ENCODE measurements at places on chromosomes 1 and 21. TPM values are rescaled to one million over a fixed set of nuclear protein-coding genes. Genes with fewer than 3 reads are reported as not detected.

GRCh38 chr1:182662121-182662890 is 22.1 kb downstream of the RGS8 start:
- DNase-seq = no peak

DNA sequence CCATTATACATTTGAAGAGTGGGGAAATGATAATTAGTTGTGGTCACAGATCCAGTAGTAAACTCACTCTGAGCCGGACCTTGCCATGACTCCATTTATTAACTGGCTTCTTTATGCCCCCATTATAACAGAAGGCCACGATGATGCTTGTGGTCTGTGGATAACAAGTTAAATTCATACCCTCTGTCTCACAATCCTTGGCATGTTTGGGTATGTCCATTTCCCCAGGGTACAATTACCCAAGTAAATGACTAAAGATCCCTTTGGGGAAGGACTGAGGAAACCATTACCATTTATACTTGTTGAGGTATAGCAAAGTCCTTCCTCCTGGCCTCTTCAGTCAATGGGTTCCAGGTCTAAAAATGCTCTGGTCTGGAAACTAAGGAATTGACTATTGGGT is 7.3 kb upstream of the USP1 start:
- DNase-seq = no peak

DNA sequence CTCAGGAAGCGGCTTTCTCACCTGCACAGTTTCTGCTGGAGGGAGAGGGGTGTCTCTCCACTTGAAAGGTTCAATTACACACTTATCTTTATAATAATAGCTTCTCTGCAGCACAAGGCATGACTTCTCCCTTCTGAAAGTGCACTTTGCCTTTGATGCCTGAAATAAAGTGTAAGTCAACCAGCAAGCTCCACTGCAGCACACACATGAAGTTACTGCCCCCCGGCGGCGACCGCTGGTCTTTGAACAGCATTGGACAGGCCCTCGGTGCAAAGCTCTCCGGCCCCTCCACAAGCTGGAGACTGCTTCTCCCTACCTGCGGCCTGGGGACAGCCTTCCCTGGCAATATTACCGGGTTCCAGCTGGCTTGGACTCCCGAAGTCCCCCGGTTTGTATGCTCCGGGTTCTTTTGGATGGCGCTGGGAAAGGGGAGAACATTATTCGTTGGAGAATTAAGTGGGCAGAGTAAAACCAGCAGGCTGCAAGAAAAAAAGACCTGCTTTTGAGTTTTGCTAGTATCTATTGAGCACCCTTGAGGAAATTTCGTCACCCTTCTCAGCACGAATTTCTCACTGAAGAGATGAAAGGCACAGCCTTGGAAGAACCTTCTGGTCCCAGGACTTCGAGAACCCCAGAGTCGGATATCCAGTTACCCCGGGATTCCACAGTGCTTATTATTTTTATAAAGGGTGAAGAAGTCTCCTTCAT is 11.8 kb downstream of the RCAN1 start:
- peak; percentile 50 for DNase-seq

DNA sequence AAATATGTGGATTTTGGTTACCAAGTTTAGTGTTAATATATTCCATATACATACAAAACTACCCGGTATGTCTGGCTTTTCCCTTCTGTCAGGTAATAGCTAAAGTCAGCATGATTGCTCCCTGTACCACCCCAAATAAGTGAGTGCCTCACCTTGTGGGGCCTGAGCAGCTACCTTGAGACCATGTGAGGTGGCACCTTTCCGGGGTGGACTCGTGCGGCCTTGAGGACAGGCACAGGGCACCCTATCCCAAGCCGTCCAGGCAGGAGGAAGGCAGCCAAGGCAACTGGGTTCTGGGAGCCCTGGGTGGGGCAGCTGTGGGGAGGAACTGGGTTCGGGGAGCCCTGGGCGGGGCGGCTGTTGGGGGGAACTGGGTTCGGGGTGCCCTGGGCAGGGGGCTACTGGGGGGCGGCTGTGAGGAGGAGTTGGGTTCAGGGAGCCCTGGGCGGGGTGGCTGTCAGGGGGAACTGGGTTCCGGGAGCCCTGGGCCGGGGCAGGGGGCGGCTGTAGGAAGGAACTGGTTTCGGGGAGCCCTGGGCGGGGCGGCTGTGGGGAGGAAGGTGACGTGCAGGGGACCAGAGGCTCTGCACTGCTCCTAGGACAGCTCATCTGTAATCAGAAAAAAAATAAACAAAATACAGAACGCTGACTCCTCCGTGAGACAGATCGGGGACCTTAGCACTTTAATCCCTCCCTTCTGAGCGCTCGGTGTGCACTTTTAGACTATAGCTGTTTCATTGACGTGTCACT is 63.3 kb downstream of the POFUT2 start:
- no peak for DNase-seq

Gene GBP7
- total RNA-seq = not detected

DNA sequence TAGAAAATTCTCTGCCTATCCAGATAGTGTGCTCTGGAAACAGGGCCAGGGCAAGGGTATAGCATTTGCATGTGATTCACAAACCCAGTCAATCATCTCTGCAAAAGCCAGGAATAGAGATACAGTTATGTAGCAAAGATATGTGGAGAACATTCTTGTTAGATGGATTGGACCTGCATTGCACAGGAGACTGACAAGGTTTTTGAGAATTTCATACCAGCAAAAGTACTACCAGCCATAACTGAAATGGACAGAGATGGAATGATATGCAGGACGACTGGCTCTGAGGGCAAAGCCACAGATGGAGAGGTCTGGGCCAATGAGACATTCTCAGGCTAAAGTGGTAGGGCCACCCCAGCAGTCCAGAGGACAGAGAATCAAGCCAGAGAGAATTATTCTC is 24.7 kb downstream of the SCMH1 start:
- DNase-seq = no peak

- peak; percentile 93 for DNase-seq
Observed at GRCh38 chr1:233613252-233614172, at the start of gene KCNK1. Gene KCNK1, plus strand, starts transcription at chr1:233614106. Its CDS starts 66 bp downstream, at chr1:233614172.

DNA sequence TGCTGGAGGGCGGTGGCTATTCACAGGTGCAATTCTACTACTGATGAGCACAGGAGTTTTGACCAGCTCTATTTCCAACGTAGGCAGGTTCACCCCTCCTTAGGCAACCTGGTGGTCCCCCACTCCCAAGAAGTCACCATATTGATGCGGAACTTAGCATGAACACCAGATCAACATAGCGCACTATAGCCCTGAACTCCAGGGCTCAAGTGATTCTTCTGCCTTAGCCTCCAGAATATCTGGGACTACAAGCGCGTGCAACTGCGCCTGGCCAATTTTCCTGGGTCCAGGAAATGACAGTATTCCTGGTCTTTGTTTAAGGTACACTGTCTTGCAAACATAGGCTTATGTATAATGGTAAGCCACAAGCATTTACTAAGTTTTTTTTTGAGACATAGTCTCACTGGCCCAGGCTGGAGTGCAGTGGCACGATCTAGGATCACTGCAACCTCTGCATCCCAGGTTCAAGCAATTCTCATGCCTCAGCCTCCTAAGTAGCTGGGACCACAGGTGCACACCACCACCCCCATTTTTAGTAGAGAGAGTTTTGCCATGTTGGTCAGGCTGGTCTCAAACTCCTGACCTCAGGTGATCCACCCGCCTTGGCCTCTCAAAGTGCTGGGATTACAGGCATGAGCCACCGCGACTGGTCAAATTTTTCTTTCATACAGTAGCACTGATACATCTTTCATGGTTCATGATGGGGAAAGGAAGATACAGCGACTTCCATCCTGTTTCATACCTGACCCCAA is 12.6 kb downstream of the MCL1 start:
- DNase-seq = no peak

DNA sequence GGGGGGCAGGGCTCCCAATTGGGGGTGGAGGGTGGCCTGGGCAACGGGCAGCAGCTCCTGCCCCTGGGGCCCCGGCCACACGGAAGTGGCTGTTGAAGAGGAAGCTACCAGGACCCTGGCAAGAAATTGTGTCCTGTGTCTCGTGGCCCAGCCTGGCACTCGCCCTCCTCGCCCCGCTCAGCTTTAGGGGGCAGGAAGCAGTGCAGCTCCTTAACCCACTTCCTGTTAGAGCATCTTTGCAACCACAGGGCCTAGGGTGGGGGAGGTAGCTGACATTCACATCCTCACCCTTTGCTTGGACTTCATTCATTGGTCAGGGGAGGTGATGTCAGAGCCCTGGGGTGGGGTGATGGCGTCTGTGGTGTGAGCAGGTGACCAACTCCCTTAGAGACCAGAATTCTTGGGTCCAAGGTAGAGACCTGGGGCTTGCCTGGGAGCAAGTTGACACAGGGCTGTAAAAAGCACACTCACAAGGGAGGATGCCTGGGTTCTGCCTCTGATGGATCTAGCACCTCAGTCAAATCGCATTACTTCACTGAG is at the start of gene ARHGAP30:
ARHGAP30 (minus strand) TSS at position 161 of the 540 bp plus-strand sequence. CDS start 267 bp downstream, outside the sequence.
- DNase-seq = no peak

Gene MATN1
- not detected for total RNA-seq

DNA sequence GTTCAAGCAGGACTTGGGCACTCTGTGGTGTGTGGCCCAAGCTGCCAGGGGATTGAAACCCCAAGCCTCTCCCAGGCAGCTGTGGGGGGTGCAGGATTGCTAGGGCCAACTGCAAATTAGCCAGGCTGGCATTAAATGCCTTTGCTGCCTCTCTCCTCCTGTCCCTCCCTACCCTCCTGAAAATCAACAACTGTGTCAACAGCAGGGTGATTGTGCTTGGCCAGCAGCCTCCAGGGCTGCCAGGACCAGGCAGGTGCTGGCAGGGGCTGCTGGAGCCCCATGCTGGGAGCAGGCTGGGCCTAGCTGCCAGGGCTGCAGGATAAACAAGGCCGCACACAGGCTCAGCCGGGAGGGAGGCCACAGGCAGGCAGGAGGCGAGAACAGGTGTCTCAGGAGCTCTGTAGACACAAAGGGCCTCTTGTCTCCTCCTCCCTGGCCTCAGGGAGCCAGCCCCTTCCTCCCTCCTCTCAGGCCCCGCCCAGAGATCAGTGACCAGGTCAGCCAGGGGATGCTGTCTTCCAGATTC is 11.4 kb downstream of the SOX13 start:
- DNase-seq = no peak

DNA sequence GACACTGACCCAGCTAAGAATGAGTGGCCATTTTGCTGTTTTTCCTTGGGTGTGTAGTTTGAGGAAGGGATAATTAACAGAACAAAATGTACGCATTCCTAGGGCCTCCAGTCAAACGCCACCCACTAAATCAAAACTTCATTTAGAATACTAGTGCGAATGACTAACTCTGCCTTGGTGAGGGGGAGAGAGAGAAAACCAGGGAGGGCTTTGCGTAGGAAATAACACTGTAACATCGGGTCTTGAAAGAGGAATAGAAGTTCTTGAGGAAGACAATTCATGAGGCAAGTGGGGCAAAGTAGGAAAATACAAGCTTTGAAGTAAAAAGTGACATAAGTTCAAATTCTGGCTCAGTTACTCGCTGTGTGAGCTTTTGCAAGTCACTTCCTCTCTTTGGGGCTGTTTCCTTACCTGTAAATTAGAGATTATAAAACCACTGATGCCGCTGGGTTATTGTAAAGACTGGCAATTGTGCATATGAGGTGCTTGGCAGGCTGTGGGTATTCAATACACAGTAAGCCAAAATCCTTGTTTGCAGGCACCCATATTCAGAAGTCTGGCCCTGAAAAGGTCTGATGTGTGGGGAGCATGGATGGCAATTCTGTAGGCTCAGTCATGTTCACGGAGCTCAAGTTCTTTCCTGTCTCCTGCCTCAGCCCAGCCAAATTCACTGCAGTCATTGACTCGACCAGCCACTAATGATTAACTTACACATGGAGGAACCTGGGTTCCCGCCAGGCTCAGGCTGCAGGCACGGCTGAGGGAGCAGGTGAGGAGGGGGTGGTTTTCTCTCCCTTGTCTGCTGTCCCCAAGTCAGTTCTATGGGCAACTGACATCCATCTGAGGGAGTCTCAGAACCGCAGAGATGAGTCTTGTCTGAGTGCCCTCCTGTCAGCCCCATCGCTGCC is 140.3 kb upstream of the CSF3R start:
- peak; percentile 18 for DNase-seq

GRCh38 chr1:234083460-234083859 is 179.0 kb downstream of the SLC35F3 start:
- DNase-seq = no peak

DNA sequence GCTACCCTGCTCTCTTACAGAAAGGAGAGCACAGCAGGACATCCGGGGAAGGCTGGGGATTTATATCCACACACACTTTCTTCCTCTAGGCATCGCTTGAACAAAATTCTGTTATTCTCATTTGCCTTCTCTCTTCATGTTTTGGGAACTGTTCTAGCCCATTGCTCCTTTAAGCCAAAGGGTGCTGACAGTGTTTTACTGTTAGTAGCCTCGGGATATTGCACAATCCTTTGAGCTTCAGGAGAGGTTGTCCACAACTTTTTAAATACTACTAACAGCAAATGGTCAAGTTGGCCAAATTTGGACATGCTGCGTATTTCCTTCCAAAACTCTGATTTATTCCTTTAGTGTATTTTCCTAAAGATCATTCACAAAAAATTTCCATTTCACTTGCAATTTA is 579.2 kb upstream of the RGS18 start:
- no peak for DNase-seq

GRCh38 chr1:156402331-156403020 is 33.5 kb downstream of the RHBG start:
- no peak for DNase-seq

DNA sequence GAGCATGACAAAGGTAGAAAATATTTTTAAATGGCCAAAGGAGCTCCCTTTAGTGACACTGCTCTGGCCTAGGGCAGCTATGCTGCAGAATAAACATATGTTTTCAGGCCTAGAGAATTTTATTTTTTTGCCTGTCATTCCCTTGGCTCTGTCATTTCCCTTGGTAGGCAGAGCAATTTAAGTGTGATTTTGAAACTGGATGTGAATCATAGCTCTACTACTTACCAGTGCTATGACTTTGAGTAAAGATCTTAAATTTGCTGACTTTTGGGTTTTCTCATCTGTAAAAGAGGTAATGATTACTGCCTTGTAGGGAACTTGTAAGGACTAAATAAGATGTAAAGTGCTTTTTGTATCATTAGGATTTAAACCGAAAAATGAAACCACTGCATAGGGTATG is 189.0 kb upstream of the ZRANB2 start:
- peak; percentile 33 for DNase-seq

- no peak for DNase-seq
Observed at GRCh38 chr1:32606565-32607371, 43.6 kb downstream of the ZBTB8OS start.

Gene IGSF3
- total RNA-seq = 36.0 TPM

Gene GSTM5
- total RNA-seq = not detected

DNA sequence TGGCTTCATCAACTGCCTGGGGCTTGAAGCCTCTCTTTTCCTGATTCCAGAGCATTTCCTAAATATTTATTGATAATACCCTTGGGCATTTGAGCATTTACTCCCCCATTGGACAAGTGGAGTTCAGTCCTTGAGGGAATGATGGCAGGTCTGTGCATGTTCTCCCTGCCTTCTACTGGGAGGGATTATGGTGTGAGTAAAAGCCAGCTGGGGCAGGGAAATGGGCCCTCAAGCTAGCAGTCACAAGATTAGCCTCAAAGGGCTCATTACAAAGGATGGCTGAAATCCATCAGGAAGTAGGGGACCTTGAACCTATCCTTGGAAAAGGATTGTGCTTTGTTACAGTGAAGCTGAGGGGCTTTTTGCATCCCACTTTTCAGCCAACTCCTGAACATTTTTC is 24.2 kb upstream of the OSBPL9 start:
- no peak for DNase-seq

GRCh38 chr1:10724948-10725847 is 71.2 kb downstream of the CASZ1 start:
- DNase-seq = no peak

GRCh38 chr1:202134645-202135172 is 9.8 kb downstream of the ARL8A start:
- no peak for DNase-seq

- DNase-seq = no peak
Observed at GRCh38 chr1:114703242-114703641, 7.9 kb upstream of the AMPD1 start.

Measured in Caki2 (cell line).